ENCODE measurements at places on chromosomes 1 and 21. TPM values are rescaled to one million over a fixed set of nuclear protein-coding genes. Genes with fewer than 3 reads are reported as not detected.

DNA sequence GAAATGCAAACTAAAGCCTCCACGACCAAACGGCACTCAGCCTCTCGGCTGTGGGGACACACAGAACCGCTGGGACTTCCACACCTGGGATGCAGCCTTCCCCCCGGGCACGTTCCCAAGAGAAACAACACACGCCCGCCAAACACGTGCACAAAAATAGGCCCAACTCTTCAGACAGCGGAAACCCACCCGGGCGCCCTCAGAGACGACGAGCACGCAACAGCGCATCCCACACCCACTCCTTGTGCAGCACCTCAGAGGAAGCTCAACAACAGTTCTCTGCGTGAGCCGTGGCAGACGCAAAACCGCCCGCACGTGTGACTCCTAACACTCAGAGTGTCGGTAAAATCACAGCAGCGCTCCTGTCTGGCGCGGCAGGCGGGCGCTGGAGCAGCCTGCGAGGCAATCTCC is 5.3 kb downstream of the C1orf159 start:
- no peak overlapping the region for H3K4me3 ChIP-seq
- no peak overlapping the region for H3K27ac ChIP-seq
- no peaks in the 10 kb centered on the region for H3K27me3 ChIP-seq

DNA sequence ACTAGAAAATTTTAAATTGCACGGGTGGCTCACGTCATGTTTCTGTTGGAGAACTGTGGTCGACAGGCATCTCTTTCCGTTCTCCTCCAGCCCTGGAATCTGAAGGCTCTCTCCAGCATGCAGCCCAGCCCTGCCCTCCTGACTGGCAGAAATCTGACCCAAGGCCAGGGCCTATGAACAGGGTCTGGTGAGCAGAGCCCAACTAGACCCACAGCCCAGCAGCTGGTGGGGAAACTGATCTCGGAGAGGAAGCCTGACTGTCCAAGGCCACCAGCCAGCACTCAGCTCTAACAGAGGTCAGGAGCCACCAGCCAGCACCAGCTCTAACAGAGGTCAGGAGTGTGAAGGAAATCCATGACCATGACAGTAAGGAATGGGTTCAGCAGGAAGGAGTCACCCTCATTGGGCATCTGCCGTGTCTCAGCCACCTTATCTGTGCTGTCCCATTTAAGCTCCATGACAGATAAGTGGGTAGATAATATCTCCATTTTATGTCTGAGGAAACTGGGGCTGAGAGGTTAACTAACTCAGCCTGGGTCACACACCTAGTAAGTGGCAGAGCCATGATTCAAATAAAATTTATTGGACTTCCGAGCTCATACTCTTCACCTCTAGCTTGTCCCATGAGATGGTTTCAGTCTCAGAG is 20.2 kb upstream of the PKP1 start:
- H3K27ac ChIP-seq, result no peak overlapping the region
- H3K36me3 ChIP-seq, result no peaks in the 10 kb centered on the region
- H3K27me3 ChIP-seq, result peaks cover 71% of the 10 kb centered on the region

DNA sequence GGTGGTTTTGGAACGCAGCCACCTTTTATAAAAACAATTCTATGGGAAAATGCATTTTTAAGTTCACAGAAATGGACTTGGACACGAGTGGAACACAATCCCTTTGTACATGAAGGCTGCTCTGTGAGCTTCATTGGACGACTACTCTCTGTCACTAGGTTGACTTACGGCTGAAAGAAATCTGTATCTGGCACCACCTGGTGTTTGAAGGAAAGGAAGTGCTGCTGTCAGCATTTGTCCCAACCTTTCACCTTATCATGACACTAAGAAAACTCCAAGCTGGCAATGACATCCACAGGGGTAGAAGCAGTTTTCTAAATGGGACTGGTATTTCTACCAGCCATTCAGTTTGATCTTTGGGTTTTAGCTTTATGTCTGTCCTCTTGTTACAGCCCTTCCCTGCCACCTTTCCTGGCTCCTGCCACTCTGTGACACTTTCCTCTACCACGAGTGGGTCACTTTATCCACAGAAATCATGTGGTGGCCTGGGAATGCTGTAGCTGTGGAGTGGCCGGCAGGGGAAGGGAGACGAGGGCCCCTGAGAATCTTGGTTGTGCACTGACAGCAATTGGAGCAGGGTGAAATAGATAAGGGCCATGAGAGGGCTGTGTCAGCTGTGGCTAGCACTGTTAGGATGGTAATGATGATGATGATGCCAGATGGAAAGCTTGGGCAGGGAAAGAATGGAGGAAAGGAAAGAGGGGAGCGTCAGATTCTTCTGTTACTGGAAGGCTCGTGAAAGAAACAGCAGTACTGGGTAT is 85.2 kb downstream of the TBX19 start:
- H3K4me3 ChIP-seq, result no peak overlapping the region
- peaks cover 3% of the 10 kb centered on the region for H3K4me1 ChIP-seq
- DNase-seq, result no peak
- no peaks in the 10 kb centered on the region for H3K36me3 ChIP-seq
- no peak overlapping the region for H3K27ac ChIP-seq

- peaks cover 97% of the 10 kb centered on the region for H3K4me1 ChIP-seq
- H3K4me3 ChIP-seq, result no peak overlapping the region
- peaks cover 5% of the 10 kb centered on the region for H3K36me3 ChIP-seq
- DNase-seq, result no peak
- no peaks in the 10 kb centered on the region for H3K27me3 ChIP-seq
Observed at GRCh38 chr1:175183586-175183985, 9.0 kb downstream of the KIAA0040 start.

- H3K4me1 ChIP-seq, result peaks cover 2% of the 10 kb centered on the region
- no peak overlapping the region for H3K27ac ChIP-seq
- H3K36me3 ChIP-seq, result no peaks in the 10 kb centered on the region
- no peak for DNase-seq
- H3K27me3 ChIP-seq, result no peaks in the 10 kb centered on the region
Observed at GRCh38 chr1:113434874-113435175, 44.5 kb downstream of the MAGI3 start.

- H3K4me1 ChIP-seq, result peaks cover 21% of the 10 kb centered on the region
- H3K4me3 ChIP-seq, result no peak overlapping the region
- peaks cover 7% of the 10 kb centered on the region for H3K36me3 ChIP-seq
- no peak for DNase-seq
- H3K27me3 ChIP-seq, result no peaks in the 10 kb centered on the region
Observed at GRCh38 chr1:205298191-205298994, 23.2 kb downstream of the NUAK2 start.

GRCh38 chr1:168709405-168710363 is 19.3 kb downstream of the DPT start:
- peaks cover 25% of the 10 kb centered on the region for H3K4me1 ChIP-seq
- H3K27ac ChIP-seq, result peak overlapping the region; percentile 71
- no peaks in the 10 kb centered on the region for H3K27me3 ChIP-seq

- H3K27ac ChIP-seq, result no peak overlapping the region
- no peak overlapping the region for H3K4me3 ChIP-seq
- no peaks in the 10 kb centered on the region for H3K4me1 ChIP-seq
- H3K27me3 ChIP-seq, result no peaks in the 10 kb centered on the region
- DNase-seq, result no peak
- H3K36me3 ChIP-seq, result no peaks in the 10 kb centered on the region
Observed at GRCh38 chr1:103492003-103492625, 33.4 kb upstream of the RNPC3 start.

DNA sequence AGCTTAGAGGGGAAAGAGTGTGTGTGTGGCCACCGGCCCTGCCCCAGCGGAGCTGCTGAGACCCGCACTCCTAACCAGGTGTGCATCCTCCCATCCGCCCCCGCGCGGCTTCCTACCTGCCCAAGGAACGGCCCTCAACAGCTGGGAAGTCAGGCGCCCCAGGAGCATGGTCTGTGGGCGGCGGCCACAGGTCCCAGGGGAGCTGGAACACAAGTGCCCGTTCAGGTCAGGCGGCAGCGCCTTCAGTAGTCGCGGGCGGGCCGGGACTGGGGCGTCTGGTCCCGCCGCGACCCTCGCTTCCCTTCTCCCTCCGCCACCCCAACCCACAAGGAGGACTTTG is 448 bp downstream of the AURKAIP1 start:
- H3K4me3 ChIP-seq, result peak overlapping the region; percentile 100
- no peak for DNase-seq
- H3K27ac ChIP-seq, result peak overlapping the region; percentile 99
- peaks cover 47% of the 10 kb centered on the region for H3K4me1 ChIP-seq

DNA sequence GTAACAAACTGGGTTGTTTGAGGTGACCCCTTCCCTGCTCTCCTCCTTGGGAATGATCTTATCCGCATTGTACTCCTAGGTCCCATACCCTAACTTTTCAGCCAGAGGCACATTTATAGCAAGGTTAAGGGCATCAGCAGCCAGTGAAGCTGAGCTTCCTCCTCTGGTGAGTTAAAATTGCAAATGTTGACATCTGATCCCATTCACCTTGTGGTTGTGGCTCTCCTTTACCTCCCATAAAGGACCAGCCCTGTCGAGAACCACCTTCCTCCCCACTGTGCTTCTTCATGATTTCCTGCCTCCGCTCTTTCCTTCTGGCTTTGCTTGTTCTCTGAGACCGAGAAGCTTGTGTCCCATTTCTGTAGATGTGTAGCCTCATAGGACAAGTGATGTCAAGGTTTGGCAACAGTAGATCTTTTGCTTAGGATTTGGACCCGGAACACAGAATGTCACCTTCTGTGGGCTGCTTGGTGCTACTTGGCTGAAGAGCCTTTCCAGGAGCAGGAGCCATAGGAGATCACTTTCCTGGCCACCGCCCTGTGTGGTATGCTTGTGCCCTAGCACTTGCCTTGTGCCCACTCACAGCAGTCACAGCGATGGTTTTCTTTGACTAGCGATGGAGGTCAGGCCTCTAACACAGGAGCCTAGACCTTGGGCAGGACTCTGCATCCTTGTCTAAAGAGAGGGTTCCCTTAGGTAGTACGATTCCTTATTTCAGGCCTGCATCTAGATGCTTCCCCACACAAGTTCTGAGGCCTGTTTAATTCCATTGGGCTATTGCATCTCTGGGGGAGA is 18.8 kb downstream of the SZRD1 start:
- no peaks in the 10 kb centered on the region for H3K27me3 ChIP-seq
- H3K4me1 ChIP-seq, result peaks cover 75% of the 10 kb centered on the region
- DNase-seq, result no peak
- no peaks in the 10 kb centered on the region for H3K36me3 ChIP-seq

DNA sequence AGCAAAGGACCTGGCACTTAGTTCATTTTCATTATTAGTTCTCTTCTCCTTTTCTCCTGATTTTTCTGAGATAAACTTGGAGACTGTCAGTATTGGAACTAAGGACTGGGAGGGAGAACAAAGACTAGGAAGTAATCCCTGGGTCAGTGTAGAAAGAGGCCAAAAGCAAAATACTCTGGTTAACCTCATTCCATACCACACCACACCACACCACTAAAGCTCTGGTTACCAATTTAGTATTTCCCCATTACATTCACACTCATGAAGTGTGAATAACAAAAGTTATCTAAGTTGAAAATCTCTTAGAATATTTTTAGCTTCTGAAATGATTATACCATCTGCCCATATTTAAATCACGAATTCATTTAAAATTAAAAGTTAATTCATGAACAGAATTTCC is 68.9 kb upstream of the DMRTA2 start:
- DNase-seq, result no peak
- no peak overlapping the region for H3K4me3 ChIP-seq
- no peaks in the 10 kb centered on the region for H3K27me3 ChIP-seq
- peaks cover 37% of the 10 kb centered on the region for H3K36me3 ChIP-seq
- H3K4me1 ChIP-seq, result no peaks in the 10 kb centered on the region
- H3K27ac ChIP-seq, result no peak overlapping the region

GRCh38 chr1:74502432-74502831 is 10.0 kb downstream of the LRRC53 start:
- H3K27ac ChIP-seq, result no peak overlapping the region
- H3K27me3 ChIP-seq, result no peaks in the 10 kb centered on the region
- no peak overlapping the region for H3K4me3 ChIP-seq
- H3K4me1 ChIP-seq, result peaks cover 17% of the 10 kb centered on the region

DNA sequence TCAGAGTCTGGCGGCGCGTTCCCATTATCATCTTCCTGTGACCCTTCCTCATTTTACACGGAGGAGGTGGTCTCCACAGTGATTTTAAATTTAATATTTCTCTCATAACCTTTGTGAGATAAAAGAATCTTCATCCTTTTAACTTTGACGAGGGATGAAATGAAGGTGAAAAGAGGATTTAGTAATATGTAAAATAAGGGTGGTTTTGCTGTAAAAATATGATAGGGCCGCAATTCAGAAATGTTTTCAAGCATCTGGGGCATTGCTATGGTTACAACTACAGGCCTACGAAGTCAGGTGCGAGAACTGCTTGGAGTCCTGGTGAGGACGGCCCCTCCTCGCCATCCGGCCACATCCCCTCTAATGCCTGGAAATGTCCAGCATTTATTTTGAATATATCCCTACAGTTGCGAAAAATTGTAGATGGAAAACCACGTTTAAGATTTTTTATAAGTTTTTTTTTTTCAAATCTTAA is 422 bp upstream of the RSBN1 start:
- no peaks in the 10 kb centered on the region for H3K27me3 ChIP-seq
- peaks cover 46% of the 10 kb centered on the region for H3K4me1 ChIP-seq
- peak overlapping the region; percentile 94 for H3K4me3 ChIP-seq
- no peaks in the 10 kb centered on the region for H3K36me3 ChIP-seq
- no peak for DNase-seq

- peak overlapping the region; percentile 74 for H3K27ac ChIP-seq
- H3K4me1 ChIP-seq, result peaks cover 52% of the 10 kb centered on the region
- no peak overlapping the region for H3K4me3 ChIP-seq
- H3K36me3 ChIP-seq, result no peaks in the 10 kb centered on the region
- no peak for DNase-seq
Observed at GRCh38 chr1:109826446-109826845, 62.7 kb upstream of the EPS8L3 start.

GRCh38 chr1:201307231-201307630 is 23.9 kb downstream of the PKP1 start:
- no peak overlapping the region for H3K27ac ChIP-seq
- no peaks in the 10 kb centered on the region for H3K36me3 ChIP-seq
- DNase-seq, result no peak
- H3K4me1 ChIP-seq, result peaks cover 45% of the 10 kb centered on the region
- H3K4me3 ChIP-seq, result no peak overlapping the region

- DNase-seq, result no peak
- no peak overlapping the region for H3K27ac ChIP-seq
- no peaks in the 10 kb centered on the region for H3K36me3 ChIP-seq
- H3K27me3 ChIP-seq, result no peaks in the 10 kb centered on the region
- no peak overlapping the region for H3K4me3 ChIP-seq
- H3K4me1 ChIP-seq, result peaks cover 4% of the 10 kb centered on the region
Observed at GRCh38 chr1:15028616-15029015, 124.9 kb upstream of the TMEM51 start.

GRCh38 chr1:221751226-221751887 is 9.5 kb upstream of the DUSP10 start:
- no peak for DNase-seq
- H3K27me3 ChIP-seq, result no peaks in the 10 kb centered on the region
- no peaks in the 10 kb centered on the region for H3K4me1 ChIP-seq
- H3K36me3 ChIP-seq, result no peaks in the 10 kb centered on the region

DNA sequence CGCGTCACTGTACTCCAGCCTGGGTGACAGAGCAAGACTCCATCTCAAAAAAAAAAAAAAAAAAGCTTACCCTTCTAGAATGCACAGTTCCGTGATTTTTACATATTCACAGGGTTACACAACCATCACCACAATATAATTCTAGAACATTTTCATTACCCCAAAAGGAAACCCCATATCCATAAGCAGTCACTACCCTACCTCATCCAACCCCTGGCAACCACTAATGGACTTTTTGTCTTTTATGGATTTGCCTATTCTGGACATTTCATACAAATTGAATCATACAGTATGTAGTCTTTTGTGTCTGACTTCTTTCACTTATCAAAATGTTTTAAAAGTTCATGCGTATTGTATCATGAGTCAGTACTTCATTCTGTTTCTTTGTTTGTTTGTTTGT is 22.8 kb downstream of the SYF2 start:
- H3K4me3 ChIP-seq, result no peak overlapping the region
- no peaks in the 10 kb centered on the region for H3K4me1 ChIP-seq
- H3K27ac ChIP-seq, result no peak overlapping the region
- peaks cover 53% of the 10 kb centered on the region for H3K27me3 ChIP-seq

Gene LCE1A
- not detected for total RNA-seq

Gene MTARC1
- 8.3 TPM for total RNA-seq

Gene UTS2
- total RNA-seq, result not detected

Gene SV2A
- total RNA-seq, result 0.44 TPM

Data from left ventricle myocardium inferior (tissue), 1 donor.